ENCODE measurements at places on chromosomes 5 and 9. TPM values are rescaled to one million over a fixed set of nuclear protein-coding genes. Genes with fewer than 3 reads are reported as not detected.

- DNase-seq = no peak
These were observed 40.6 kb upstream of the IRX4 start for GRCh38 chr5:1923341-1923740.

- no peak for DNase-seq
These were observed 4.2 kb upstream of the NFIL3 start for GRCh38 chr9:91427873-91428272.

DNA sequence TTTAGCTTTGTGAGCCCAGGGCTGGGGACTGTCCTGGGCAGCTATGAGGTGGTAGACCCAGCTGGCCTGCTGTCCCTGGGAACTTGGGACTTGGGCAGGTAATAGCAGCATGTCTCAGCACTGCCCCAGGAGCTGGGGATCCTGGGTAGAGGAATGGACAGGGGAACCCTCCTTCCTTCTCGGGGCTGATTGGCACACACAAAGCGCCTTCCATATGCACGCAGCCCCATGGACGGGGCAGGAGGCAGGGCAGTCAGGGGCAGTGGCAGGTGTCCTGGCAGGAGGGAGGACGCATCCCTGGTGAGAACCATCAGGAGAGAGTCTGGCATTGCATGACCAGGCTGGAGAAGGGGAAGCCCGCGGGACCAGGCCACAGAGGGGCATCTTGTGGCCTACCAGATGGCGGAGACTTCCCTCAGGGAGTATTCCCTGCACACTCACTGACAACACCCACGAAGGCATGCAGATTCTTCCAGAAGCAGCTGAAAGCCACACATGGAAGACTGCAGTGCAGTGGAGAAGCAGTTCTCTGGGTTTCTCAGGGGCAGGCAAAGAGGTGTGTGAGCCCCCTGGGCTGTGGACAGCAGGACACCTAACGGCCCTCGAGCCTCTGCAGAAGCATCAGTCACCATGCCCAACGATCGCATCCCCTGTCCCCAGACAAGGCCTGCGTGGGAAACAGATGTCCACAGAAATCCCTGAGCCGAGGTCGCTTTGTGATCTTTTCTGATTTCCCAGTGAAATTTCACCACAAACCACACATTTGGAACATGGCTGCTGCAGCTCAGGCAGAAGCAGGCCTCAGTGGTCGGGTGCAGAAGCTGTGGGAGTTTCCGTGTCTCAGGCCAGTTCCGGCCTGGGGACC lies 7.0 kb upstream of the NKD2 start:
- DNase-seq = no peak

Gene OBP2B
- not detected for total RNA-seq

DNA sequence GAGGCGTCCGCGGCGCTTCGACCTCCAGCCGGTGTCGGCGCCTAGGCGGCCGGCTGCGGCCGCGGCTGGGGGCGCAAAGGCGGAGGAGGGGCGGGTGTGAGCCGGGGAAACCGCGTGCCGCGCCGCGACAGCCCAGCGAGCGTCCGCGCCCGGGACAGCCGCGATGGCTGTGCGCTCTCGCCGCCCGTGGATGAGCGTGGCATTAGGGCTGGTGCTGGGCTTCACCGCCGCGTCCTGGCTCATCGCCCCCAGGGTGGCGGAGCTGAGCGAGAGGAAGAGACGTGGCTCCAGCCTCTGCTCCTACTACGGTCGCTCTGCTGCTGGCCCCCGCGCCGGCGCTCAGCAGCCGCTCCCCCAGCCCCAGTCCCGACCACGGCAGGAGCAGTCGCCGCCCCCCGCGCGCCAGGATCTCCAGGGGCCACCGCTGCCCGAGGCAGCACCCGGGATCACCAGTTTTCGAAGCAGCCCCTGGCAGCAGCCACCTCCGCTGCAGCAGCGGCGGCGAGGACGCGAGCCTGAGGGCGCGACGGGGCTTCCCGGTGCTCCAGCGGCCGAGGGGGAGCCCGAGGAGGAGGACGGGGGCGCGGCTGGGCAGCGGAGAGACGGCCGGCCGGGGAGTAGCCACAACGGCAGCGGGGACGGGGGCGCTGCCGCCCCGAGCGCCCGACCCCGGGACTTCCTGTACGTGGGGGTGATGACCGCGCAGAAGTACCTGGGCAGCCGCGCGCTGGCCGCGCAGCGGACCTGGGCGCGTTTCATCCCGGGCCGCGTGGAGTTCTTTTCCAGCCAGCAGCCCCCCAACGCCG lies 605 bp downstream of the CHSY3 start:
- DNase-seq = no peak

DNA sequence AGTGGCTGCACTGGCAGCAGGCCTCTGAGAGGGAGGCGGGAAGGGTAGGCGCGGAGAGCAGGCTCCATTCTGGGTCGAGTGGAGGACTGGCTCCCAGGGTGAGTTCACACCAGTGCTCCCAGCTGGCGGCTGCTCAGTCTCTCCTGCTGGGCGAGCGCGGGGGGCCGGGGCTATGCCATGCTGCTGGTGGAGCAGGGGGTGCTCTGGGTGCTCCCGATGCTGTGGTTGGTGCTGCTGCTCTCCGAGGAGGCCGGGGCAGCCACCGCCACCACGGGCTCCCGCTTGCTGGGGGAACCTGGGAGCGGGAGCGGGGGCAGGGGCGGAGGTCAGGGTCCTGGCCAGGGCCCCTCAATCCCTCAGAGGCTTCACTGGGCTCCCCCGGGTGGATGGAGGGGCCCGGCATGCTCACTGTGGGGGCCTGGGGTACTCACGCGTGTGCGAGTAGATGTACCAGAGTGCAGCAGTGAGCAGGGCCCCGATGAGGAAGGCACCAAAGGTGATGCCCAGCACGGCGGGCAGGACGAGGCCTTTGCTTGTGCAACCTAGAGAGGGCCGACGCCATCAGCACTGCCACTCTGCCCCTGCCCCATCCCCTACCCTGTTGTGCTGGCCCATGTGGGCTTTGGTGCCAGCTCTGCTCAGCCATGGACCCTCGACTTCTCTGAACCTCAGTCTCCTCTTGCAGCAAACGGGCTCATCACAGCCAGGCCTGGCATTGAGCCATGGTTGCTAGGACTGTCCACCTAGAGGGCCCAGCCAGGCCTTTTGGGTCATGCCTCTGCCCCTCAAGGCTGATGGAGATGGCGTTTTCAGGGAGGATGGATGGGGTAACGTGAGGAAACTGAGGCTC lies 13.1 kb downstream of the FPGS start:
- no peak for DNase-seq

DNA sequence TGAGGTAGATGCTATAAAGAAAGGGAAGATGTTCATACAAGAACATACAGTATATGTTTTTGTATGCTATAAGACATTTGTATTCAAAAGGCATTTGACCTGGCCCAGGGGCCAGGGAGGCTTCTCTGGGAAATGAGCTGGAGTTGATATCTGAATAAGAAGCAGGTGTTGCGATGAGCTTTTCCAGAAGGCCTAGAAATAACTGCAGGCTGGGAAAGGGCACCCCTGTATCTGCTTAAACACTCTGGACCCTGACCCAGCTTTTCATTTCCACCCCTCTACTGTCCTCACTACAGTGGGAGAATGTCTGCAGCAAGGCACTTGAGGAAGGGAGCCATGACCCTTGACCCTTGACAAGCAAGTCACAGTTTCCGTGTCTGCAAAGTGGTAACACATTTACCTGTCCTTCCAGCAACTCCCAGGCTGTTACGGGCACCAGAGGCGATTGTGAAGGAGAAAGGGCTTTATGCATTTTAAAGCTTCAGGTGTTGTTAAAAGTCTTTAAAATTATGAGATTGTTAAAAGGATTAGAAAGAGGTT lies 88.2 kb upstream of the PANK3 start:
- no peak for DNase-seq

Gene CCL19
- total RNA-seq = not detected

DNA sequence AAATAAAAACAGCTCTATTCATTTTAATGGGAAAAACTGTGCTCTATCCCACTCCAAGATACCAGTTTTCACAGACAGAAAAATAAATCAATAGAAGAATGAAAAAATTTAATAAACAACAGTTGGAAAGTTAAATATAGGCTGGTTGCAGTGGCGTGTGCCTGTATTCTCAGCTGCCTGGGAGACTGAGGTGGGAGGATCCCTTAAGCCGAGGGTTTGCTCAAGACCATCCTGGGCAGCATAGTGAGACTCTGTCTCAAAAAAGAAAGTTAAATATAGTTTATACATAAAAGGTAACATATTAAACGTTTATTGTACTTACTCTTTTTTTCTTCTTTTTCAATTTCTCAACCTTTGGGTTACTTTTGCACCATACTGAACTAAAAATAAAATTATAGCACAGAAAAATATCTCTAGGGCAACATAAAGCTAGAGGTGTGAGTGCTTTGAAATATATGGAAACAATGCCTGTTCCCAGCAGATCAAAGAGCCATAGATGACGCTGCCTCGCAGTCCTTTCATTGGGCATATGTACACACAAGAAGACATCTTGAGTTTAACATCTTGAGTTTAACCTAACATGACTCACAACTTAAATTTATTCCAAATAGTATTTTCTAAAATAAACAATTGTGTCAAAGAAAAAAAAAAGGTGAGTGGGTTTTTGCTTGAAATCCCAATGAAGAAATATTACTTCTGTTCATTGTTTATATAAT lies 25.7 kb upstream of the KLF9 start:
- DNase-seq = no peak

- no peak for DNase-seq
These were observed 176.7 kb upstream of the DMAC1 start for GRCh38 chr9:7976167-7976755.

- DNase-seq = no peak
These were observed 11.1 kb upstream of the MLANA start for GRCh38 chr9:5879419-5880181.

GRCh38 chr9:89943309-89943708 lies 338.5 kb downstream of the GADD45G start:
- no peak for DNase-seq

DNA sequence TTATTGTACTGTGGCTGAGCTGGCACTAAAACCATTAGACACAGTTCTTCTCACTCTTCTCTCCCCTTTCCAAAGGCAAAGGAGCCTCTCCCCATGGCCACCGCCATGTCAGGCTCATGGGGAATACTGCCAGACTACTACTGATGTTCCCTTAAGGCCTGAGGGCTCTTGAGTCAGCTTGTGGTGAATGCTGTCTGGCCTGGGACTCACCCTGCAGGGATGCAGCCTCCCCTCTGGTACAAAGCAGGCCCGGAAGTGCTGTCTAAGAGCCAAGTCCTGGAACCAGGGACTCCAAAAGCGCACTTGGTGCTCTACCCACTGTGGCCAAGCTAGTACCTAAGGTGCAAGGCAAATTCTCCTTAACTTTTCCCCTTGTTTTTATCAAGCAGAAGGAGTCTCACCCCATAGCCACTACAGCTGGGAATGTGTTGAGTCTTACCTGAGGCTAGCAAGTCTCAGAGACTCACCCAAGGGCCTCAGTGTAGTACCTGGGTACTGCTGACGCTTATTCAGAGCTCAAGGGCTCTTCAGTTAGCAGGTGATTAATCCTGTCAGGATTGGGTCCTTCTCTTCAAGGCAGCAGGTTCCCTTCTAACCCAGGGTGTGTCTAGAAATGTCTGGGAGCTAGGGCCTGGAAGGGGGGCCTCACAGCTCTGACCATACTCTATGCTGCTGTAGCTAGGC lies 33.2 kb upstream of the C5orf46 start:
- no peak for DNase-seq

Gene CSF1R
- total RNA-seq = not detected

GRCh38 chr5:105952875-105953274 lies 1717.9 kb downstream of the EFNA5 start:
- no peak for DNase-seq

Gene IL11RA
- total RNA-seq = 6.5 TPM

Gene DBH
- total RNA-seq = not detected

DNA sequence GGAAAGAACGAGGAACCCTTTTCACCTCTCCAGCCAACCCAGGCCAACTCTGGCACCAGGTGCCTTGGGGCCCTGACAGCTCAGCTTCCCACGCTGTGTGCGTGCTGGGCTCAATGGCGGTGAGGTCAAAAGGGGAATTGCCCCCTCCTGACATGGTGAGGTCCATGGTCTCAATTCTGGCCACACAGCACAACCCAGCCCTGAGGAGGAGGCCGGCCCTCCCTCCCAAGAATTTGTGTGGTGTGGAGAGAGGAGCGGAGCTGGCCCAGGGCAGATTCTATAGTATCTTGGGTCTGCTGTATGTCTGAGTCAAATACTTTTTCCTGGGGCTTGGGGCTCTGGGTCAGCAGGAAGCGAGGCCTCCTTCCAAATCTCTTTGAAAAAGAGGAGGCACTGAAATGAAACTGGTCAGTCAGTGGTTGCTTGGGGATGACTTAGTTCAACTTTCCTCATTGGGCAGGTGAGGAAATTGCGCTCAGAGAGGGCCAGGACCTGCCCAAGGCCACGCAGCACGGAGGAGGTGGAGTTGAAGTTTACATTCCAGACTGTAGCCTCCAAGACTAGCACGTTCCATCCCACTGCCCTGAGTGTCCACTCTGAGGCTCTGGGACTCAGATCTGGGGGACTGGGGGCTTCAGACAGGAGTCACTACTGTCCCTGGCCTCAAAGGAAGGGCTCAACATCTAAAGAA lies 15.6 kb downstream of the COL27A1 start:
- no peak for DNase-seq

GRCh38 chr9:29511680-29512079 lies 1938.4 kb upstream of the C9orf72 start:
- DNase-seq = no peak
